ENCODE measurements at places on chromosomes 5 and 9.

GRCh38 chr9:341634-342421 lies 127.2 kb downstream of the DOCK8 start:
- no peak for DNase-seq

DNA sequence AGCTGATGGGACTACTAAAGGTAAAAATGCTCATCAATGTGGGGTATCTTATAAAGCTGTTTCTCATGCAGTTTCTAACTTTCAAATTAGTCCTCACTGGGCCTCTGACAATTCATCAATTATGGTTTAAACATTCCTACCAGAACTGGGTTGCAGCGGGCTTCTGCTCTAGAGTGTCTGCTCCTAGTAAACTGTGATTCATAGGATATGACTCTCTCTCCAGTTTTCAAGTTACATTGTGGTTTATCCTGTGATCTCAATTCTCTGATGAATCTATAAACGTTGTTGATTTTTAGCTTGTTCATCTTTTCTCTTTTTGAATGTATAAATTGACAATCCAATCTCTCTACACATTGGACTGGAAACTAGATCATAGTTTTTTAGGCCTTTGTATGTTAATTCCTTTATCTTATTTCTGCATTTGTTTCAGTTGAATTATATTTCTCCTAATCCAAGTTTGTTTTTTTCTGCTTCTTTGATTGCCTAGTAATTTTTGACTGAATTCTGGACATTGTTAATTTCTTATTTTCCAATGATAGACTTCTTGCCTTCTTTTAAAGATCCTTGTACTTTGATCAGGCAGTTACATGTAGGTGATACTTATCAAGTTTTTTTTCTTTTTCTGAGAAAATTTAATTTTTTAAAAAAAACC lies 822.6 kb downstream of the TLE1 start:
- DNase-seq: no peak

DNA sequence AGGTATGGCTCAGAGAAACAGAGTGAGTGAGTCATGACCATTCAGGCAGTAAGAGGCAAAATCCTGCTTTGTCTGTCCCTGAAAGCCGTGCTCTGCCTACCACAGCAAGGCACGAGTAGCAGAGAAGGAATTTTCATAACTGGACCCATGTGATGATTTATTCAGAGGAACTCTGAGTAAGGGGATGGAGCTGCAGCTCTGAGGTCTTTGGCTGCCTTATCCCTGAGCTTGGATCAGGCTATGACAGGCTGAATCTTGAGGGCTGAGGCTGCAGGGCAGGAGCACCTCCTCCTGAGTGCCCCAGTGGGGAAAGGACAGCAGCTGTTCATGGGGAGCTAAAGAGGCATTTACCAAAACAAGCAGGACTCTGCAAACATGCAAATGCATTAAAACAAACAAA lies 183.4 kb downstream of the PAPPA start:
- DNase-seq: no peak

DNA sequence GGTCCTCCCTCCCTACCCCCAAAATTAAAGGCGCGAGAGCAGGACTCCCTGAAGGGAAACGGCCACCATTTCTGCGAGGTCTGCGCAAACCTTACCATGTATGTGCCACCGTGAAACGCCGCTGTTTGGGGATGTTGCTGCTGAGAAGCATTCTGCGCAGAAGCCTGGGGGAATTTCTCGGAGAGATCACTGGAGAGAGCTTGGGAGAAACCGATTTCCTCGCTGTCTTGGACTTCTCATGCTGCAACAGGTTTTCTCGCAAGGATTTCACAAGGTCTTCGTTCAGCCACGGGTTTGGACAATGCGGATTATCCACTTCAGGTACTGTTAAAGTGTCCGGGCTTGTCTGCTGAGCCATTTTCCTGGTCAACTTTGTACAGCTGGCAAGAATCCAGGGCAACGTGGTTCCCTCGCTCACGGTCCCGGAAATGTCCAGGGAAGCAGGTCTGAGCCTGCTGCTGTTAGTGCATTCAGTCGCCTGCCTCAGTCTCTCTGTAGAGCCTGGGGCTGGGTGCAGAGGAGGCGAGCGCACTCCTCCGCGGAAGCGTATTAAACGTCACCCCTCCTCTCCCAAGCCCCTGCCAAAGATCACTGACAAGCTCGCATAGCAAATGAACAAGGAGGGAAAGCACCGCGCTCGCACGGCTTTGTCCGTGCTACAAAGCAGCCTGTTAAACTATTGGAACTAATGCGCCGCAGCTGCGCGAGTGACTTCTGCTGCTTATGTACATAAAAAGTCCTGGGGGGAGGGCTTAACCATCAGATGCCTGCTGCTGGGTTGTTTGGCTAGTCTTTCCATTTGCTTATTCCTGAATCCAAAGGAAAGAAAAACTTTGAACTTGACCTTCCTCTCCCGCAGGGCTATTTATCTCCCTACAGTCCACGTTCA lies 125.1 kb downstream of the PDE4D start:
- no peak for DNase-seq

DNA sequence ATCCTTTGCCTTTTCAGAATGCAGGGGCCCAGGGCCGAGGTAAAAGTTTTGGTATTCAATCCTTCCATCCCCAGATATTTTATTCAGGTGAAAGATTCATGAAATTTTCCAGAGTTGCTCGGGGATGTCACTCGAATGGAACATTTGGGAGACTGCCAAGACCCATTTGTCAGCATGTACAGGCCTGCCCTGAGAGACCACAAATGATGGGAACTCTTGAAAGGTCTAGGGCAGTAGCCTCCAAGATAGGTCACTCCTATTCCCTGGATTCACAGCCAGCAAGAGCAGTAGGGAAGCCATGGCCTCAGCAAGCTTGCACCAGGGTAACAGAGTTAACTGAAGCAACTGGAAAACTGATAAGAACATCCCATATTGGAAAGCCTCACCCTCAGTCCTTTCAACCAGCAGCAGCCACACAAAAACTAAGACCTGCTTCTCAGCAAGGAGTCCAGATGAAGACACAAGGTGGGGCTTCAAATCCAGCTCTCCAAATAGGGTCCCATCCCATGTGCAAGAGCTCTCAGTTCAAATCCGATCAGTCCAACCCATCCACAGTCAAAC lies 12.5 kb downstream of the CARD6 start:
- DNase-seq: no peak

GRCh38 chr5:32538031-32538547 lies 47.3 kb upstream of the SUB1 start:
- DNase-seq: no peak

GRCh38 chr5:16574789-16575721 lies 41.7 kb downstream of the RETREG1 start:
- DNase-seq: no peak

DNA sequence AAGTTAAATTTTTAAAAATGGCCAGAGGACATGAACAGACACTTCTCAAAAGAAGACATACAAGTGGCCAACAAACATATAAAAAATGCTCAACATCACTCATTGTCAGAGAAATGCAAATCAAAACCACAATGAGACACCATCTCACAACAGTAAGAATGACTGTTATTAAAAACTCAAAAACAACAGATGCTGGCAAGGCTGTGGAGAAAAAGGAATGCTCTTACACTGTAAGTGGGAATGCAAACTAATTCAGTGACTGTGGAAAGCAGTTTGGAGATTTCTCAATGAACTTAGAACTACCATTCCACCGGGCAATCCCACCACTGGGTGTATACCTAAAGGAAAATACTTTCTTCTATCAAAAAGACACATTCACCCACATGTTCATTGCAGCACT lies 168.5 kb upstream of the PIK3R1 start:
- no peak for DNase-seq

GRCh38 chr9:111481885-111482636 lies 2.1 kb downstream of the ECPAS start:
- DNase-seq: no peak

DNA sequence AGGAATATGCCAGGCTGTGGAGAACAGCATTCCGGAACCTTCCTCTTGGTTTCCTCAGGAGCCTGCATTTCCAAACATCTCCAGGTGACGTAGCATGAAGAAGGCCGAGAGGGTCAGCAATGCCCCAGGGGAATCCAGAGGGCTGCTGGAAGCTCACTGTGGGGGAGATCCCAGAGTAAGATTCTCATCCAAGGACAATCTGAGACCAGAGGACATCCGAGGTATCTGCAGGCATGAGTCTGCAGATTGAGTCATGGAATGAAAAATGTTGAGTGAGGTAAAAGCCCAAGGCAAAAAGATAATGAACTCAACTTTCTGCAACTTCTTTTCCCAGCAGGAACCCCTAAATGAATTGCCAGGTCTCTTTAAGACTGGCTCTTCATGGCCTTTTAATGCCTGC lies 73.5 kb downstream of the KIF4B start:
- DNase-seq: no peak

GRCh38 chr9:110908894-110909293 lies 129.4 kb downstream of the LPAR1 start:
- no peak for DNase-seq

- DNase-seq: peak; percentile 51
Observed at GRCh38 chr9:108842610-108843295, 13.0 kb downstream of the ACTL7B start.

GRCh38 chr5:133423618-133424282 lies 188.6 kb downstream of the FSTL4 start:
- DNase-seq: peak; percentile 63

GRCh38 chr9:76161541-76161940 lies 232.7 kb downstream of the RFK start:
- no peak for DNase-seq

- no peak for DNase-seq
Observed at GRCh38 chr5:172473427-172473826, 19.1 kb upstream of the SH3PXD2B start.

GRCh38 chr9:107472581-107473340 lies 16.8 kb downstream of the KLF4 start:
- no peak for DNase-seq

GRCh38 chr5:115022303-115022702 lies 147.4 kb downstream of the TRIM36 start:
- DNase-seq: no peak

- DNase-seq: no peak
Observed at GRCh38 chr9:127034691-127035090, 87.7 kb downstream of the ANGPTL2 start.
